ENCODE measurements at places on chromosomes 4 and X. TPM values are rescaled to one million over a fixed set of nuclear protein-coding genes. Genes with fewer than 3 reads are reported as not detected.

Gene GAGE13
- total RNA-seq = not detected

Gene GPRASP2
- total RNA-seq = 0.57 TPM

Gene PLAC8
- 14.5 TPM for total RNA-seq

Gene FAAH2
- 1.1 TPM for total RNA-seq

Gene FRMD7
- not detected for total RNA-seq

Gene PHOX2B
- total RNA-seq = not detected

Gene MMGT1
- total RNA-seq = 24.8 TPM

Gene PLAC1
- total RNA-seq = not detected

Gene C4orf36
- 0.44 TPM for total RNA-seq

Gene FAM149A
- 0.40 TPM for total RNA-seq

Gene BANK1
- total RNA-seq = 0.17 TPM

Gene UGT8
- total RNA-seq = 0.15 TPM

Gene CXCL11
- total RNA-seq = 0.13 TPM

Gene FRAS1
- total RNA-seq = not detected

Gene ZNF630
- total RNA-seq = 1.3 TPM

Gene CNGA1
- total RNA-seq = not detected

Gene RRH
- total RNA-seq = 0.27 TPM

Gene MID1
- 0.10 TPM for total RNA-seq

Gene GSX2
- not detected for total RNA-seq

Gene POU3F4
- total RNA-seq = not detected

Gene NPY5R
- total RNA-seq = not detected

Gene NAA11
- total RNA-seq = not detected

Gene PRRG1
- total RNA-seq = not detected

Gene ESX1
- total RNA-seq = not detected

Gene PCDH10
- not detected for total RNA-seq

Gene XKRX
- 0.10 TPM for total RNA-seq

Gene BGN
- not detected for total RNA-seq

Gene SMIM10
- 1.2 TPM for total RNA-seq

Gene VCX2
- total RNA-seq = not detected

Gene ADGRG4
- not detected for total RNA-seq

Gene ZBTB33
- total RNA-seq = 16.8 TPM

Gene YY2
- total RNA-seq = 2.0 TPM

Gene PCDH11X
- not detected for total RNA-seq

Gene MBTPS2
- 10.9 TPM for total RNA-seq

Gene PLXNB3
- total RNA-seq = 0.48 TPM

Gene ARMCX5
- total RNA-seq = 8.1 TPM

Gene BEX1
- total RNA-seq = 0.44 TPM

Gene RAI2
- total RNA-seq = 0.71 TPM

Gene SMARCA1
- 0.06 TPM for total RNA-seq

Gene FGD1
- total RNA-seq = 0.04 TPM

Gene TCEAL2
- not detected for total RNA-seq

Gene CABS1
- not detected for total RNA-seq
